ENCODE measurements at places on chromosomes 16 and 17.

GRCh38 chr17:41614098-41614497 lies 1.5 kb upstream of the KRT16 start:
- no peak for DNase-seq

- no peak for DNase-seq
These were observed 14.9 kb upstream of the RBFOX3 start for GRCh38 chr17:79625706-79626105.

GRCh38 chr17:39360537-39360936 lies 40.9 kb downstream of the FBXL20 start:
- no peak for DNase-seq

- DNase-seq: no peak
These were observed 500.8 kb downstream of the MAF start for GRCh38 chr16:79099716-79100115.

- DNase-seq: no peak
These were observed 107.3 kb downstream of the SDK2 start for GRCh38 chr17:73536700-73537605.

GRCh38 chr17:79796444-79796762 lies 474 bp downstream of the CBX8 start:
- no peak for DNase-seq

GRCh38 chr16:83979441-83979840 lies 11.4 kb downstream of the NECAB2 start:
- DNase-seq: no peak

GRCh38 chr17:40437095-40437732 lies 6.0 kb upstream of the IGFBP4 start:
- no peak for DNase-seq

GRCh38 chr17:17018612-17019429 lies 23.4 kb upstream of the MPRIP start:
- no peak for DNase-seq

GRCh38 chr16:73864868-73865267 lies 431.7 kb upstream of the PSMD7 start:
- DNase-seq: no peak

GRCh38 chr17:29578626-29579485 lies 10.4 kb downstream of the TP53I13 start:
- DNase-seq: no peak

- DNase-seq: no peak
These were observed 20.2 kb downstream of the SPNS2 start for GRCh38 chr17:4518901-4519300.

GRCh38 chr17:80632046-80632581 lies 87.5 kb downstream of the RPTOR start:
- no peak for DNase-seq

- no peak for DNase-seq
These were observed 44.5 kb upstream of the MLYCD start for GRCh38 chr16:83854420-83854819.

GRCh38 chr17:82937411-82938371 lies 97.9 kb upstream of the ZNF750 start:
- no peak for DNase-seq

GRCh38 chr17:58304750-58305486 lies 23.7 kb downstream of the TSPOAP1 start:
- no peak for DNase-seq

DNA sequence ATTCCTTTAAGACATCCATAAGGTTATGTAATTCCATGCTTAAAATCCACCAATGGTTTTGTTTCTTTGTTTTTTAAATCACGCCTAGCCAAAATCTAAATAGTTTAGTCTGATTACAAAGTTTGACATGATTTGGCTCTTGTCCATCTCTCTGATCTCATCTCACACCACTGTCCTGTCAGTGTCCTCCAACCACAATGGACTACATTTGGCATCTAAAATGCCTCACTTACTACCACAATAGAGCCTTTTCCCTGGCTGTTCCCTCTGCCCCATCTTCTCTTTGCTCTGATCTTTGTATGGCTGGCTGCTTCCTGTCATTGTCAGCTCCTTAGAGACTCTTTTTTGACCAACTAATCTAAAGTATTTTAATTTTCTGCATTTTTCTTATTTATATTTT lies 157.2 kb downstream of the MYO1D start:
- DNase-seq: no peak

DNA sequence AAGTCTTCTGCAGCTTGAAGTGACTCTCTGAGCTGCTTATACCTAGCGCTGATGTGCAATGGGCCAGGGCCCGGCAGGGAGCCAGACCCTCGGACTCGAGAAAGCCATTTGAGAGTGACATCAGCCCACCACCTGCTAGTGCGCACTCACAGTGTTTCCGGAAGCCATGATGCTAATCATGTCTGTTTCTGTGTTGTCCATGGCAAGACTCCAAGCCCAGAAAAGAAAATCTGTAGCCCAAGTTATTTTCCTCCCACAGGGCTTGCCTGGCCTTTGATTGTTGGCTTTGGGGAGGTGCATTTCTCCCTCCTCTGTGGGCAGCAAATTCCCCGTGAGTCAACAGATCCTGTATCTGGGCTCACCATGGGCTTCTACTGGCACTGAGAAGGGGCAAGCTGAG lies 1.8 kb upstream of the CDRT4 start:
- no peak for DNase-seq

DNA sequence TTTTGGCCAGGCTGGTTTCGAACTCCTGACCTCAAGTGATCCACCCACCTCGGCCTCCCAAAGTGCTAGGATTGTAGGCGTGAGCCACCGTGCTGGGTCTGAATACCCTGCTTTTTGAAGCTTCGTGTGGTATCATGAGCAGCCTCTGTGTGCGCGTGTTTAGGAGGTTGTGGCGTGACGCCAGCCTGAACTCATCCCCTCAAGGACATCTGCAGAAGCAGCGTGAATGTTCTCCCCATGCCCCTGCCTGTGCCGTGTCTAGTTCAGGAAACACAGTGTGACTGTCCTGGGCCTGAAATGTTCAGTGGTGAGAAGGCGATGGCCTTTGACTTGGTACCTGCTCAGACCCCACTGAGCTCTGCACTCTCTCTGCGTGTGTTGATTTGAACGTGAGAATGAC lies 35.6 kb downstream of the RNF213 start:
- no peak for DNase-seq

DNA sequence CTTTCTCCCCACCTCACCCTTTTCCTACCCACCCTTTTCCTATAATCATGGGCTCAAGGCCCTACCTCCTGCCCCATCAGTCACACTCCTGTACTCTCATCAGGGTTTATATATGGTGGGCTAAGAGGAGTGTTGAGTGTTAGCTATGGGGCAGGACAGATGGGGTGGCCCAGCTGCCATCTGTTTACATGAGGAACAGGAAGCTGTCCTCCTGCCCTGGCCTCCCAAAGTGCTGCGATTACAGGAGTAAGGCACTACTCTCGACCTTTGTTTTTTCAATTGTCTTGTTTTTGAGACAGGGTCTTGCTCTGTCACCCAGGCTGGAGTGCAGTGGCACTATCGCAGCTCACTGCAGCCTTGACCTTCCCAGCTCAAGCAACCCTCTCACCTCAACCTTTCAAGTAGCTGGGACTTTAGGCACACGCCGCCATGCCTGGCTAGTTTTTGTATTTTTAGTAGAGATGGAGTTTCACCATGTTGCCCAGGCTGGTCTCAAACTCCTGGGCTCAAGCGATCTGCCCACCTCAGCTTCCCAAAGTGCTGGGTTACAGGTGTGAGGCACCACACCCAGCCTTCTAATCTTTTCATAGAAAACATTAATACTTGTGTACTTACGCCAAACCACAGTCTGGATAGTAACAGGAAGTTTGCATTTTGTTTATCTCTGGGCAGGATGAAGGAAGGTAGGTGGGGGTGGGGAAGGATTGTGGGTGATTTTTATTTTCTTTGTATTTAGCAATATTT lies 1.6 kb downstream of the TRADD start:
- DNase-seq: no peak

GRCh38 chr17:66915204-66915611 lies 49.3 kb upstream of the CACNG4 start:
- DNase-seq: peak; percentile 91

GRCh38 chr16:77599793-77600415 lies 122.4 kb upstream of the NUDT7 start:
- peak; percentile 30 for DNase-seq

DNA sequence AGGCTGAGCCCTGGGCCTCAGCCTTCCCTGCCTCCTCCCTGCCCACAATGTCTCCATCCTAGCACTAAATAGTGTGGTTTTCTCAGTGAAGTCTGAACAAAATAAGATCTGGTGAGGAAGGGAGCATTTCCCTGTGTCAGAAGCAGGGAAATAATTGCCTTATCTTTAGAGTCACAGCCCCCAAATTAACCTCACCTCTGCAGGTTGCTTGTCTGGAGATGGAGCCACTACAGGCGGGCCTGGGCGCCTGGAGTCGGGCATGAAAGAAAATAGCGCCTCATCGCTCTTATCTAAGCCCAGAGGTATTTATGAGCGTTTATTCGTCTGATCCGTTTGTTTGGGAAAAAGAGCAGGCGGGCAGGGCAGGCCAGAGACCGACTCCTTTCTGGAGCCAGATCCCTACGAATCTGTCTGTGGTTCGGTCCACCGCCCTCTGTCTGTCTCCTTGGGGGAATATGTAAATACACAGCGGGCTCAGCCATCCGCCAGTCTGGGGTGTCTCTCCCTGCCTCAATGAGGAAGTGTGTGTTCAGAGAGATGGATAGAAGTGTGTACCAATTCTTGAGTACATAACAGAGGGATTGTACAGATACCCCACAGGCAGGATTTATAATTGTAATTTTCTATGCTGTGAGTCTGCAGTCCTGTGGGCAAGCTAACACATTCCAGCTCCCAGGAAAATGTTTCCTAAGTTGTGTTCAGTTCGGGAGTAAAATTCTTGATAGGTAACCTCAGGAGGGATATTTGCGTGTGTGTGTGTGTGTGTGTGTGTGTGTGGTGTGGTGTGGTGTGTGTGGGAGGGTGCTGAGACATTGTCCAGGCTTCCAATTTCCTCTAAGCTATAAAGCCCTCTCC lies 4.3 kb downstream of the HOXB6 start:
- no peak for DNase-seq

GRCh38 chr16:68447653-68448359 lies 502 bp downstream of the SMPD3 start:
- no peak for DNase-seq

GRCh38 chr17:42193969-42194899 lies at the start of gene GHDC:
Gene GHDC, minus strand, starts transcription at chr17:42194494. Its CDS starts 913 bp downstream, at chr17:42193581.
- peak; percentile 86 for DNase-seq

DNA sequence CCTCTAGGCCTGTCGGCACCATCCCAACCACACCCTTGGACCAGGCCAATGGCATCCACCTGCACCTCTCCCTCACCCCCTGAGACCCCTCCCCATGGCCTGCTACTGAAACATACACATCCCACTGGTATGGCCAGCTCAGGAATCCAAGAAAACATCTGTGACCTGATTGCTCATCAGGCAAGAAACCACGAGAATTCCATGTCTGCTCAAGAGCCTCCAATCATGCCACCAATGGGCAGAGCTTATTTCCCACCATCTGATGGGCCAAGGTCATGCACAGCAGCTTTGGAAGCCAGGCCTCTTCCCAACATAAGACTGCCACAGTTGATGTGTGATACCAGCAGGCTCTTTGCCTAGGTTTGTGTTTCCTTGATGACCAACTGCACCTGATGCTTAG lies 190.1 kb downstream of the C16orf78 start:
- no peak for DNase-seq

GRCh38 chr17:50956750-50957523 lies 90.8 kb upstream of the TOB1 start:
- DNase-seq: no peak

DNA sequence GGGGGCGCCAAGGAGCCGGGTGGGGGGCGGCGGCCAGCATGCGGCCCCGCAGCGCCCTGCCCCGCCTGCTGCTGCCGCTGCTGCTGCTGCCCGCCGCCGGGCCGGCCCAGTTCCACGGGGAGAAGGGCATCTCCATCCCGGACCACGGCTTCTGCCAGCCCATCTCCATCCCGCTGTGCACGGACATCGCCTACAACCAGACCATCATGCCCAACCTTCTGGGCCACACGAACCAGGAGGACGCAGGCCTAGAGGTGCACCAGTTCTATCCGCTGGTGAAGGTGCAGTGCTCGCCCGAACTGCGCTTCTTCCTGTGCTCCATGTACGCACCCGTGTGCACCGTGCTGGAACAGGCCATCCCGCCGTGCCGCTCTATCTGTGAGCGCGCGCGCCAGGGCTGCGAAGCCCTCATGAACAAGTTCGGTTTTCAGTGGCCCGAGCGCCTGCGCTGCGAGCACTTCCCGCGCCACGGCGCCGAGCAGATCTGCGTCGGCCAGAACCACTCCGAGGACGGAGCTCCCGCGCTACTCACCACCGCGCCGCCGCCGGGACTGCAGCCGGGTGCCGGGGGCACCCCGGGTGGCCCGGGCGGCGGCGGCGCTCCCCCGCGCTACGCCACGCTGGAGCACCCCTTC lies 484 bp downstream of the FZD2 start:
- no peak for DNase-seq

Measured in H54 (cell line).